ENCODE measurements at places on chromosomes 4 and X. TPM values are rescaled to one million over a fixed set of nuclear protein-coding genes. Genes with fewer than 3 reads are reported as not detected.

TKTL2 gene
- not detected for total RNA-seq

DTHD1 gene
- total RNA-seq = not detected

RAB40A gene
- total RNA-seq = not detected

NSG1 gene
- total RNA-seq = 2.2 TPM

CITED1 gene
- total RNA-seq = 1.8 TPM

SLC34A2 gene
- not detected for total RNA-seq

AWAT2 gene
- total RNA-seq = not detected

ADH7 gene
- total RNA-seq = not detected

MAGEA9B gene
- not detected for total RNA-seq

TACR3 gene
- total RNA-seq = not detected

CENPE gene
- 7.5 TPM for total RNA-seq

AR gene
- total RNA-seq = 3.1 TPM

PAGE2B gene
- not detected for total RNA-seq

MAGEA2B gene
- total RNA-seq = not detected

NMU gene
- total RNA-seq = 1.1 TPM

H2BW2 gene
- total RNA-seq = not detected

SORBS2 gene
- total RNA-seq = 0.30 TPM

YY2 gene
- total RNA-seq = 2.8 TPM

CXCL11 gene
- total RNA-seq = 0.18 TPM

PCDH10 gene
- 0.13 TPM for total RNA-seq

SSX2B gene
- not detected for total RNA-seq

CT47A7 gene
- total RNA-seq = not detected

LANCL3 gene
- not detected for total RNA-seq

SPARCL1 gene
- total RNA-seq = not detected

ZNF732 gene
- total RNA-seq = not detected

SSX4 gene
- total RNA-seq = not detected

REELD1 gene
- not detected for total RNA-seq

VEGFD gene
- total RNA-seq = 0.38 TPM

GPM6B gene
- not detected for total RNA-seq

MAGEB10 gene
- total RNA-seq = not detected

NWD2 gene
- total RNA-seq = not detected

SPINK2 gene
- not detected for total RNA-seq

LEF1 gene
- total RNA-seq = 0.17 TPM

UCP1 gene
- total RNA-seq = not detected

NEIL3 gene
- total RNA-seq = 13.0 TPM

NXF3 gene
- total RNA-seq = not detected

PWWP3B gene
- not detected for total RNA-seq
